ENCODE measurements at places on chromosomes 5 and 9.

DNA sequence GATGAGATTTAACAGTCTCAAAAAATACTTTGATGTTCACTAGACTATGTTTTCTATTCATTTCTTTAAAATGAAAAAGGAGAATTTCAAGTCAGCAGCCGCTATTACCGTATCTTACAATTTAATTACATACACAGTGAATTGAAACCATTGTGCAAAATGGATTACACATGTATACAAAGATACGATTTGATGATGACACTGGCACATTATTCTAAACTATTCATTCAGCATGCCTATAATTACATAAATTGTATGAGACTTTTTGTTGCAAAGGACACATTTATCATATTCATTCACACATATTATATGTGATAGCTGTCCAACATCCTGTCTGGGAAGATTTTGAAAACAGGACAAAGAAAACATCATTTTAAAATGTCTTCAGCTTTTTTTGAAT, 118.3 kb upstream of the VCAN start:
- no peak for DNase-seq

DNA sequence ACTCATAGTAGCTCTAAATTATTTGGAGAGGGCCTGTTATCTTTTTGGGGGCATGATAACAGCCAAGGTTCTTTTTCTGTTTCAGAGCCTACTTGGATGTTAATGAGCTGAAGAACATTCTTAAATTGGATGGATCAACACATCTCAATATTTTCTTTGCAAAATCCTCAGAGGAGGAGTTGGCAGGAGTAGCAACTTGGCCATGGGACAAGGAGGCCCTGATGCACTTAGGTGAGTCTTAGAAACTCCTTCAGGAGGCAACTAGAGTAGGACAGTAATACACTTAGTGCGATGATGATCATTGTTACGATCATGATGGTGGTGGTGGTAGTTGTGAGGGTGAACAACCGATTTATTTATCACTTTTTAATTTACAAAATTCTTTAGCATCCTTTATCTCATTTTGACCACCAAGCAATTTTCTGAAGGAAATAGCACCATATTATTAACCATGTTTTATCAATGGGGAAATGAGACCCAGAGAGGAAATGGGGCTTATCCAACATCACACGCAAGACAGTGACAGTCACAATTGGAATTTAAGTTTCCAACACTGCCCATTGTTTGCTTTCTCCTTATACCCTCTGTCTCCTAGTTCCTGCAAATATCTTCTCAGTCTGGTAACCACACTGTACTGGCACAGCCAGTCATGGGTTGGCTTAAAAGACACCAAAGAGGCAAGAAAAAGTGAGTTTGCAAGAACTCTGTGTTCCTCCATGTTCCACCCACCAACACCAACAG, 54.0 kb downstream of the PAPPA start:
- no peak for DNase-seq

- DNase-seq, result peak; percentile 55
These were observed at the start of gene ADAMTS19 for GRCh38 chr5:129459777-129460671. TSS of gene ADAMTS19 (plus strand) at chr5:129460298. CDS start at chr5:129460392, 94 bp downstream.

DNA sequence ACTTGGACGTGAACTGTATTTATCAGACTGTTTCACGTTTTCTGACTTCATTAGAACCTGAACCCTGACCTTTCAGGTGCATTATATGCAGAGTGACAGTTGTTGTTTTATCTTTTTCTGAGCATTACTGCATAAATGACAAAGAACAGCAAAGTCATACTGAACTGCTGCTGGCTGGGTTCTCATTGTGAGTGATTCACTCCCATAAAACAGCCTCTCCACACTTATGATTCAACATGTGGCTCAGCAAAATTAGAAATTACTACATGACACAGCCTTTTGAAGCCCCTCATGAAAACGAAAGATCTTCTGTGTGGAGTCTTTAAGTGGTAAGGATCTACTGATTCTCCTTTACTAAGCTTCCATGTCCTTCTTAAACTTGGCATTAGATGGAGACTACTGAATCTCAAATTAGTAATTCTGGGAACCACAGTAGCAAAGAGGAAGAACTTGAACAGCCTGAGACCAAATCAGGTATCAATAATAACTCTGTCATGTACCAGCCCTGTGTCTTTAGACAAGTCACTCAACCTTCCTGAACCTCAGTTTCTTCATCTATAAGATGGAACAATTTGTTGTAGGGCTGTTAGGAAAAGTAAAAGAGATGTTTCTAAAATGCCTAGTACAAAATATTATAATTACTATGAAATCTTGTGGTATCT, 172.3 kb upstream of the GNA14 start:
- no peak for DNase-seq

- no peak for DNase-seq
These were observed 52.3 kb downstream of the ADAMTS2 start for GRCh38 chr5:179292681-179293635.

DNA sequence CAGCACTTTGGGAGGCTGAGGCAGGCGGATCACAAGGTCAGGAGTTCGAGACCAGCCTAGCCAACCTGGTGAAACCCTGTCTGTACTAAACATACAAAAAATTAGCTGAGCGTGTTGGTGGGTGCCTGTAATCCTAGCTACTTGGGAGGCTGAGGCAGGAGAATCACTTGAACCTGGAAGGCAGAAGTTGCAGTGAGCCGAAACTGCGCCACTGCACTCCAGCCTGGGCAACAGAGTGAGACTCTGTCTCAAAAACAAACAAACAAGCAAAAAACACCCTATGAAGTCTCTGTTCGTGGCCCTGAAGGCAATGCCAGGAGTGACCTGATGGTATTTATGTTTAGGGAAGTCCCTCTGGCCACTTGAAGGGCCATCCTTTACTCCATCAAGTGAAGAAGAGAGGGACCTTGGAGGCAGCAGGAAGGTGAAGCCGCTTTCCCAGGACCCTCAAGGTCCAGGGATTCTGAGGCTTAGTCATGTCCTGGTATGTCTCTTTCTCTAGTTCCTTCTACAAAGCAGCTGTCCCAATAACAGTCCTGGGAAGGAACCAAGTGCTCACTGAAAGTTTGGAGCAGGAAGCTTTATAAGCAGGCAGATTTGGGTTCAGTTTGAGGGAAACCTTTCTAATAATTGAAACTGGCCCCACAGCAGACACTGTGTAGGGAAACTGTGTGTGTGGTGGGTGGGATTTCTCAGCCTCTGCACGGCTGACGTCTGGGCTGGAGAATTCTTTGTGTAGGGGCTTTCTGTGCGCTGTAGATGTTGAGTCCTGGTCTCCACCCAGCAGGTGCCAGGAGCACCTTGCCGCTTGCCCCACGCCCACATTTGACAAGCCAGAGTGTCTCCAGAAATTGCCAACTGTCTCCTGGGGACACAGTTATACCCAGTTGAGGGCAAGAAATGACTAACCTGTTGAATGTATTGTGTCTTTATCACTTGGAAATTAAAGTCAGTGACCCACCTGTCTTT, 12.5 kb downstream of the PHF2 start:
- no peak for DNase-seq

DNA sequence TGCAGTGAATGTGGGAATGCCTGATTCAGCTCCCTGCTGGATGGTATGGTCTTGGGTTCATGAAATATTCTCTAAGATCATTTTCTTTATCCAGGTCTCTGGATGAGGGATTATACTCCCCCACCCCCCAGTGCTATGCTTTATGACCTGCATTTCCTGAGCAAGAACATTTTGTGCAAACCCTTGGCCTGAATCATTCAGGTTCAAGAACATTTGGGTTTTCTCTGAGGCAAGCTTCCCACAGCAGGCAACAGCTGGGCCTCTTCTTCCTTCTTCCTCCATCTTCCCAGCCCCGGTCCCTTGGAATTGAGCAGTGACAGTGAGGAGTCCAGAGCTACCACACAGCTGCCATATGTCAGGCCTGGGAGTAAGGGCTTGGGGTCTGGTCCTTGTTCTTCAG, 58.6 kb upstream of the TNFSF15 start:
- DNase-seq, result no peak

DNA sequence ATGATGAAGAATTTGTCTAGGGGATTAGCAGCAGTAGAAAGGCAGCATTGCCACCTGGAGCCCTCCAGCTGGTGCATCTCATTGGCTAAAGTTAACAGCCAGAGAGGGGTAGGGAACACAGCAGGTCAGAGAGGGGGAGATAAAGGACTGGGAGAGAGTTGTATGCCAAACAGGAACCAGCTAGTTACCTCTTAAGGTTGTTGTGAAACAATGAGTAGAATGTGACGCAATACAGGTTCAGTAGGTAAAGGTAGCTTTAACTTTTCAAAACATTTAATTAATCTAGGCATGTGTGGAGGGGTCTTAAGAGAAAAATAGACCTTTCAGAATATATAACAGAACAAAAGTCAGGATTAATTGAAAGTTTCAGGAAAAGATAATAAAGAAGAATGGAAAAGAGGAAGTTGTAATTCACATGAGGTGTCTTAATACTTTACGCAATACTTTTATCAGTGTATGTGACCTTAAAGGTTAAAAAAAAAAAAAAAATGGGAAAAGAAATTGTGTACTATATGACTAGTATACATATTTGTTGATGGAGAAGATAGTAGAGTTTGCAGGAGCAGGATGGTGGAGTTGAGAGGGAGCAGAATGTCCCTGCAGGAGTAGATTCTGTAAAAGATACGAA, 14.3 kb downstream of the FBXO38 start:
- DNase-seq, result peak; percentile 55

GRCh38 chr5:72658761-72659540, 151.7 kb upstream of the ZNF366 start:
- DNase-seq, result peak; percentile 39

- no peak for DNase-seq
These were observed 3.7 kb downstream of the ECSCR start for GRCh38 chr5:139458580-139459407.
